Lung (tissue), 17 donors: ENCODE measurements at places on chromosomes 7 and 10. TPM values are rescaled to one million over a fixed set of nuclear protein-coding genes. Genes with fewer than 3 reads are reported as not detected.

DNA sequence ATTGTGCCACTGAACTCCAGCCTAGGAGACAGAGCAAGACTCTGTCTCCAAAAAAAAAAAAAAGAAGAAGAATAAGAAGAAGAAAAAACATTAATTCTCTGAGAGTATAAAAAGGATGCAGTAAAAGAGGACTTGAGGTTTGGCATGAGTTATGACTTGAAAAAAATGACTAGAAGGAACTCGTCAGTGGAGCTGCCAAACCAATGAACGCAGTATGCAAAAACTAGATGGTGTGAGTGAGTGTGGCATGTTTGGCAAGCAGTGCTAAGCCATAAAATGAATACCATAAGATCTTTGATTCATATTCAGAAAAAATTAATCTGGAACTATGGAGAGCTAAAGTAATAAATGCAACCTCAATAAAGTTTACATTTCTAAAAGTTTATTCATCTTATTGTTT, 68.6 kb upstream of the MEOX2 start:
- no peak for DNase-seq

- DNase-seq = peak; percentile 80
These were observed 455.0 kb downstream of the GFRA1 start for GRCh38 chr10:115818012-115818411.

GRCh38 chr7:144842377-144842851, 6.6 kb upstream of the TPK1 start:
- DNase-seq = peak; percentile 31

NEUROG3 gene
- not detected for total RNA-seq

- DNase-seq = no peak
These were observed 4.4 kb downstream of the OPN4 start for GRCh38 chr10:86658751-86659150.
